ENCODE measurements at places on chromosomes 5 and 9.

DNA sequence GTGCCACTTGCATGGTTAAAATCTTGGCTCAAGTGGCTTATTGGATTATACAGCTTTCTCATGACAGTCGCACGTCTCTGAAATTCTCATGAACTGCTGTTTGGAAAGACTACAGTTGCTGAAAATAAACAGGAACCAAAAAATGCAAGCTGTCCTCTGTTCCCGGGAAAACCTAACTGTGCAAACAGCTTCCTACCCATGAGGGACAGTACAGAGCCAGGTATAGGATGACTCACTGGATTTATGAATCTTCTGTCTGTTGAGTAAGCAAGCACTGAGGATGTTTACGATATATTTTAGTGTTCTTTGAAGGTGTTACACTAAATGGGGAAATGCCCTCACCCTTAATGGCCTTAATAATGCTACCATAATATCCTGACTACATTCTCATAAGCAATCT, 380.3 kb upstream of the TNC start:
- no peak for DNase-seq

DNA sequence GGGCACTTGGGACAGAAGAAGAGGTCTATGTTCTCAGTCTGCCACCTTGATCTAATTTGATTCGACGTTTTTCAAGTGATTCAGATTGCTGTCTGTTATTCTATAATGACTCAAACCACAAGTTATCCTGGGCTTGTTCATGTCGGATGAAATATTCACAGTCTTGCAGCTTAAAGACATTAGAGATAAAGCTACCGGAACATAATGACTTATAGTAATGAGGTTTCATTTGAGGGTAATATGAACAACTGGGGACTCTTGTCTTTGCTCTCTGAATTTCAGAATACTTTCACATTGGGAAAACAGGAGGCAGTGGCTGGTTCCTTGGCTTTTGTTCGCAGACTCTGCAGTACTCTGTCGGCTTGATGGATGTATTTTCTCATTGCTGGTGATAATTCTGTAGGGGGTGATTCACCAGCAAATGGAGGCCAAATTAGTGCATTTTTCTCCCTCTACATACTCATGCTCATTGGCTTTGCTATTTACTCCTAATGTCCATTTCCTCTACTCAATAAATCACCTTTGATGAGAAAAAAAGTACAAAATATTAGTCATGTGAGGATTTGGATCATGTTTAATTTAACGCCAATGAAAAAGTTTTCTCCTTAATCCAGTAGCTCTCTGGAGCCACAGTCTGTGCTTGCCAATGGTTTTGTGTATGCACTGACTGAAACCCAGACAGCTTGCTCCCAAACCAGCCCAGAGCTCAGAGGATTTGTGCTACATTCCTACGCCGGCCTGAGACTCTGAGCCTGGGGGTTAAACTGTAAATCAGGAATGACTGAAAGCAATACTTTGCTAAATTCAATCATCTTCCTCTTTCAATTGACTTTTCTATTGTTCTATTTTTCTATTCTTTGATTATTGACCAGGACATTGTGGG, 154.7 kb upstream of the ANKH start:
- no peak for DNase-seq

DNA sequence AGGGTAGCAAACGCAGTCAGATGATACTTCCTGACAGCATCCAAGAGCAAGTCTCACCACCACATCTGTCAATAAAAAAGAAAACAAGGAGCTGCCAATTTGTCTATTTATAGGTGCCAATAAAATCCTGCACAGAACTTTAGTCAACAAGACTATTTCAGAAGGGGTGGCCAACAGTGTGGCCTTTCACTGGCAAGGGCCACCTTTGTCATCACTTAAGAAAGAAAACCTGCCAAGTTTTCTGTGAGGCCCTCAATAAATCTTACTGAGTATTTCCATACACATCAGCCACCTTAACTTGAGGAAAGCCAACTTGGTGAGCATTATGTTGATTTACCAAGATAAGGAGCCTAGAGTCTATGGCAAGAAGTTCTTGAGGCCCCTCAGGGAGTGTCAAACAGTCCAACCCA, 312.3 kb downstream of the ENC1 start:
- DNase-seq, result no peak

GRCh38 chr9:122229485-122229837, 704 bp upstream of the LHX6 start:
- no peak for DNase-seq

DNA sequence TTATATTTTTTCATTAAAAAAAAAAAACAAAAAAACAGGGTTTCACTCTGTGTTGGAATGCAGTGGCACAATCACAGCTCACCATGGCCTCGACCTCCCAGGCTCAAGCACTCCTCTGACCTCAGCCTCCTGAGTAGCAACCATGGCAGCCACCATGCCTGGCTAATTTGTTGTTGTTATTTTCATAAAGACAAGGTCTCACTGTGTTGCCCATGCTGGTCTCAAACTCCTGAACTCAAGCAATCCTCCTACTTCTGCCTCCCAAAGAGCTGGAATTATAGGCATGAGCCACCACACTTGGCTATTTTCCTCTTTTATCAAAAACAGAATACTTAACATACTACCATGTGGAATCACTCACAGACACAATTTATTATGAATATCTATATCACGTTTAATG, 46.7 kb downstream of the UBAP2 start:
- no peak for DNase-seq

DNA sequence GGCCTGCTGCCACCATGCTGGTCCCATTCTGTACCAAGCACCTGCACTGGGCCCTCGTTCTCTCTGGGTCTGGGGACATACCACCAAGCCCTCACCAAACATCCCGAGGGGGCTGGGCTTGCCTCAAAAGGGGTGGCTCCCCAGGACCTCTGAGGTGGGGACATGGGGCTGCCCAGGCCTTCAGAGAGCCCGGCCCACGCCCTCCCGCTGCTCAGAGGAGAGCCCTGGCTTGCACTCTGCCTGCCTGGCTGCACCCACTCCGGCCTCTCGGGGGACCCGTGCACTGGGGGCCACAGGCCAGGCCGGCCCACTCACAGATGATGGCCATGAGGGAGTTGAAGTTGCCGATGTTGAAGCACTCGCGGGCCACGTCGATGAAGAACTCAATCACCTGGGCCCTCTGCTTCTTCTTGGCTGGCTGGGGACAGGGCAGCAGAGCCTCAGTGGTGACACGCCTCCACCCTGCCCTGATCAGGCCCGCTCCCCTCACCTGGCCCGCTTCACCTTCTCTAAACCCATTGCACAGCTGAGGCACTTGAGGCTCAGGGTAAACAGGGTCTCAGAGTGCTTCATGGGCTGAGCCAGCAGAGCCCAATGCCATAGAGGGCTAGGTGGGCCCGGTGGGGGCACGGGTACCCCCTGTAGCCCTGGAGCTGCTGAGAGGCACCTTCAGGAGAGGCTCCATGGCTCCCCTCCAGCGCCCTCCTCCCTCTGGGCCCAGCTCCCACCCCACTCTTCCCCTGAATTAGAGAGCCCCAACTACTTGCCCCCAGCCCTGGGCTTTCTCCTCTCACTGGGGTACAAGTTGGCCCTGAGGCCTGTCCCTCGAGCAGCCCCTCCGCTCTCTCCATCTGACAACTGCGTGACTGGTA, 47.7 kb upstream of the RNF130 start:
- no peak for DNase-seq

- peak; percentile 40 for DNase-seq
These were observed 17.9 kb downstream of the CXCL14 start for GRCh38 chr5:135560858-135561257.

- DNase-seq, result no peak
These were observed 117.4 kb upstream of the ELL2 start for GRCh38 chr5:96079075-96079474.

GRCh38 chr5:151030379-151030778, 10.0 kb downstream of the GPX3 start:
- DNase-seq, result no peak

DNA sequence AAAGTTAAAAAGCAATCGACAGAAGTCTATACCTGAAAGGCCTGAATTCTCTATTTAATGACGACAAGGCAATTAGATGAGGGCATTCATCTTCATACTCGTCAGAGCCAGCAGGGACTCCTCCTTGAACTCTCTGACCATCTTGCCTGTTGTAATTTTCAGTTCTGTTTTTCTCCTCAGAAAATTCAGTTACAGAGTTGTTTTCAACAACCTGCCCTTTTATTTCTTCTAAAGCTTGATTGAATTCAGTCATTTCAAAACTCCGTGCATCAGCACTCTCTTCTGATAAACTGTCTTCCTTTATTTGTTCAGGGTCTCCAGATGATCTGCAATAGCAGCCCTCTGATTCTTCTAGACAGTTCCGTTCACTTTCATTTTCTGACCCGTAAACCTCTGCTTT, 15.6 kb downstream of the RIOK2 start:
- no peak for DNase-seq

- DNase-seq, result no peak
These were observed 45.9 kb downstream of the TTC1 start for GRCh38 chr5:160054831-160055230.

DNA sequence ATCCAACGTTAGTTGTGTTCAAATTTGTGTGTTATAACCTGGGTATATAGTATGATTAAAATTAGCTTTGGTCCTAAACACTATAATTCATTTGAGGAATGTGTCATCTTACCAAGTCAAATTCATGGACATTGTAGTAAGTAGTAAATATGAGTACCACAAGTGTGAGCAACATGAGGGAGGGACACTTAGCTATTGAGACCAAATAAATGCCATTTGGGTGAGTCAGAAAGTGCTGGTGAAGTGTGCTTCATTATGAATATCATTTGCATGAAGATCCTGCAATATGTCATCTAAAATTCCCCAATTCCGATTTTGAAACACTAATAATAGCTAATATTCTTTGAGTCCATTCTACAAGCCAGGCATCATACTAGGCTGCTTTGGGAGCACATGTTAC, 336.7 kb upstream of the KIF2A start:
- DNase-seq, result no peak

DNA sequence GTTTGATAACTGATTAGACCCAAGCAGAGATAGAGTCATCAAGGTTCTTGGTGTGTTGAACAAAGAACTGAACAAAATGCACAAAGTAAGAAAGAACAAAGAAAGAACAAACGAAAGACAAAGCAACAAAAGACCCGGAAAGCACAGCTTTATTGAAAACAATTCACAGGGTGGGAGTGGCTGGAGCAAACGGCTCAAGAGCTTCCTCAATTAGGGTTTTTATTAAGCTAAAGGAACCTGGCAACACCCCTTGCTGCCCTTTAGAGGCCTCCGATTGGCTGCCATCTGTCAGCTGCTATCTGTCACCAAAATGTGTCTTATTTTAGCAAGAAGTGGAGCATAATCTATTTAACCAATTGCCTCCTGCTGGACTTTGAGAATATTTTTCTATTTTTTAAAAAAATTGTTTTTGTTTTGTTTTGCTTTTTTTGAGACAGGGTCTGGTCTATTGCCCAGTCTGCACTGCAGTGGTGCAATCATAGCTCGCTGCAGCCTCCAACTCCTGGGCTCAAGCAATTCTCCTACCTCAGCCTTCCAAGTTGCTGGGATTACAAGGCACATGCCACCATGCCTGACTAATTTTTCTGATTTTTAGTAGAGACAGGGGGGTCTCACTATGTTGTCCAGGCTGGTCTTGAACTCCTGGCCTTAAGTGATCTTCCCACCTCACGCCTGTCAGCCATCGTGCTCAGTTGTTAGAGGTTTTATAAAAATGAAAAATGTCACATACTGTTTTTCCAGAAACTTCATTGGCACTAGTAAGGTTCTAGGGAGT, 7.7 kb upstream of the ABO start:
- no peak for DNase-seq

DNA sequence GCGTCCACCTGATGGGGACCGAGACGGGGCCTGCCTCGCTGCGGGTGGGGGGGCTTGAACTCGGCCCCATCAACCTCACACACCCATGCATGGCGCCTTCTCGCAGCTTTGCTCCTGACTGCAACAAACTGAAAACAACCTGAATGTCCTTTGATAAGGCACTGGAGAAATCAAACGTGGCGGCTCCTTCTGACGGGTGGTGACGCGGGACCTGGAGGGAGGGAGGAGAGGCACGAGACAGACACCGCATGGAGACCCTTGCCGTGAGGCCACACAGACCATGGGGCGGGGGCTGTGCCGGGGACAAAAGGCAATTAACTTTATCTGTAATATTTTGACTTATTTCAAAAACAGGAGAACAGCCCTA, 48.6 kb downstream of the NACC2 start:
- no peak for DNase-seq

GRCh38 chr9:129989362-129989708, 53.7 kb downstream of the FNBP1 start:
- DNase-seq, result no peak

DNA sequence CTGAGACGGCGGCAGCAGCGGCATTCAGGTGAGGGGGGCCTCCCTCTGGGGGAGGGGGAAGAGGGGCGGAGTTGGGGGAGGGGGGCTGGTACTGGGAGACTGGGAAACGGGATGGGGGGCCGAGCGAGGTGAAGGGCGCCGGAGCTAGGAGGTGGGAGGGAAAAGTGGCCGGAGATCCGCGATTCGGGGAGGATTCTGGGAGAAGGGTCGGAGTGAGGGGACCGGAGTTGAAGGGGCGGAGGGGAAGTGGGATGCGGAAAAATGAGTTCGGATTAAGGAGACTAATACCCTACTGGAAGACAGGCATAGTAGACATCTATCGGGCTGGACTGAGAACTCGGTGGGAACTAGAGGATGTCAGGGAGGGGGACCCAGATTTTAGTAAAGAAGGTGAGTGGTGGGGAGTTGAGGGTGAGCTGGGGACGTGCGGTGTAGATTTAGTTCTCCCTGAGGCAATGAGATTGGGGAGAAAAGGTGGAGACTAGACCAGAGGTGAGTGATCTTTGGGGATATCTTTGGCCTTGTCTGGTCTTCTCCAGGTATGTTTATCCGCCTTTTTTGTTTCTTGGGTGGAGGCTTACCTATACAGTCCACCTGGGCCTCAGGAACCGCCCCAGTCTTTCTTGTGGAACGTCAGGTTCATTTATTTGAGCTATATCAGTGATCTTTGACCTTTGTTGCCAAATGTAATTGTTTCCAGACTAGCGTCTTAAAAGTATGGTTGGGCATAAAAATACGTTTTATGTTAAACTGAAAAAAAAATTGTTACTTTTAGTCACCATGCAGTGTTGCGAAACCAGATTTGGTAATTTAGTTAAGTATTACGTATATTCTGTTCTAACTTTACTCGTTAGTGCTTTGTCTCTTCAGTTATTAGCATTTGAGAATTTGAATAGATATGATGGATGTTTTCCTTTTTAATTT, 632 bp downstream of the UBAP1 start:
- DNase-seq, result no peak
